ENCODE measurements at places on chromosomes 2 and 18. TPM values are rescaled to one million over a fixed set of nuclear protein-coding genes. Genes with fewer than 3 reads are reported as not detected.

DNA sequence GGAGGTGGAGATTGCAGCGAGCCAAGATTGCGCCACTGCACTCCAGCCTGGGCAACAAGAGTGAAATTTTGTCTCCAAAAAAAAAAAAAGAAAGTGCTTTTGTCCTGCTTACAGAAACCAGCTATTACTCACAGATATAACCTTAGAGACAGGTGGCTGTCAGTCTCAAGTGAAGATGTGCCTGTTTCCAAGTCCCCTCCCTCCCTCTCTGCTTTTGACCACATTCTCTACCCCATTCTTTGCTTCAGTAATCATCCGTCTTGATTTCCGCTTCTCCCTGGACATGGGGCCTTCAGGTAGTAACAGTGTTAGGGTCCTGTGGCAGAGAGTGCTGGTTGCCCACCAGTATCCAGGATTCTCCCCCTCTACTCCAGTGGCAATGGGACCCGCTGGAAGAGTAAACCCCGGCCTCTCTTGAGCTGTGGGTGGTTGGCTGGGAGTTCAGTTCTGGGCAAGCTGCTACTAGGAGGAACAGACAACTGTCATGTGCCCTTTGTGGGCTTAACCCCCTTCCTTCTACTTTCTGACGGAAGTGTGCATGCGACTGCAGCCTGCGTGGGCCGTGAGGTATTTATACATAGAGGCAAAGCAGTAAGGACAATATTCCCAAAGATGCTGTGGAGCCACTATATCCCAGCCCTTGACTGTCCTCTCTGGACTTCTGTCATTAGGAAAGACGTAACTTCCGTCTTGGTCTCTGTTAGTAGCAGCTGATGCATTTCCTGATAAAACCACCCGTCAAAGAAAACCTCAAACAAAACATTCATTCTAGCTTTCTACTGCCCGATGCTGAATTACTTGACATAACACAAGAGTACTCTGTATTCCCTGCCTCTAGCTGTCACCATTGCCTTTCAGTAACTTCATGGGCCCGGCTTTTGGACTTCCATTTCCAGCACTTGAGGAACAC, 17.8 kb downstream of the PDCL3 start:
- DNase-seq, result peak; percentile 38

DNA sequence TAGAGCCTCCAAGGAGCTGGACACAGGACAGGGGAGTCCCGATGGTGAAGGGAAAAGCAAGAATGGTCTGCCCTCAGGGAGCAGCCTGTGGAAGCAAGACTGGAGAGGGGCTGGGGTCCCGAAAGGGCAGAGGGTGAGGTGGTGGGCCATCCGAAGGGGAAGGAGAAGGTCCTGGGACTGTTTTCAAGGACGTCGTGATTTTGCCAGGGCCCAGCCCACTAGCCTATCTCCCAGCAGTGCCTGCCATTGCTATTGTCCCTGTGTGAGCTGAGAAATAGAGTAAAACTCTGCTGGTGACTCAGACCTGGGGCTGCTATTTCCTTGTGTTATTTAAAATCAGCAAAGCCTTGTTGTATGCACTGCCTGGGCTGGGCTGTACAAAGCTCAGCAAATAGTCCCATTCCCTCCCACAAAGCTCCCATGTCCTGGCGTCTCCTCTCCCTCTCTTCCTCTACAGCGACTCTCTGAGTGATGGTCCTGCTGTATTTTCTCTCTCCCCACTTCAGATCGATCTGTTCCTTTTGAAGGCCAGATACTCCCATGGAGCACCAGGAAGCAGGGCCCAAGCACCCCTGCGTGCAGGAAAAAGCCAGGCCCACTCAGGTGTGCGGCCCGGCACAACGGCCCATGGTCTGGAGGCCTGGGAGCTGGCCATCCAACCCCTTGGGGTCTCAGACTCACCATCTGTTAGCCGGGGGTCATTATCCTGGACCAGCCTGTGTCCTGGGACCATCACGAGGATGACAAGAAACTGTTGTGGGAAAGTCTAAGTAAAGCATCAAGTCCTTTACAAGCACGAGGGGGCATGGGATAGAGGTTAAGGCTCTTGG, 65.0 kb upstream of the OTOF start:
- no peak for DNase-seq

DNA sequence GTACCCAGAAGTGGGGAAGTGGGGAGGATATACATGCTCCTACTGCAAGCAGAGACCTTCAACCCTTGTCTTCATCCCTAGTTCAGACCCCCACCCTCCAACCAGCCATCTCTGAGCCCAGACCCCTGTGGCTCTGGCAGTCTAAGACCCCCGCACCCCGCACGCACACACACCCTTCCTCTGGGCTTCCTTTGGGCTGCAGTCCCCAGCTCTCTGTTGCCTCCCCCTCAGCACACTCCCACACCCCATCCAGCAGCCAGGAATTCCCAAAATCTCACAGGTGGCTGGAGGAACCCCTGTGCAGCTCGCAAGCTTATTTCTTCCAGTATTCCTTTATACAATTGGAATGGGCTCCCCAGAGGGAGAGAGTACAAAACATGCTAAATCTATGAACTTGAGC, 13.9 kb upstream of the GYPC start:
- DNase-seq, result no peak

DNA sequence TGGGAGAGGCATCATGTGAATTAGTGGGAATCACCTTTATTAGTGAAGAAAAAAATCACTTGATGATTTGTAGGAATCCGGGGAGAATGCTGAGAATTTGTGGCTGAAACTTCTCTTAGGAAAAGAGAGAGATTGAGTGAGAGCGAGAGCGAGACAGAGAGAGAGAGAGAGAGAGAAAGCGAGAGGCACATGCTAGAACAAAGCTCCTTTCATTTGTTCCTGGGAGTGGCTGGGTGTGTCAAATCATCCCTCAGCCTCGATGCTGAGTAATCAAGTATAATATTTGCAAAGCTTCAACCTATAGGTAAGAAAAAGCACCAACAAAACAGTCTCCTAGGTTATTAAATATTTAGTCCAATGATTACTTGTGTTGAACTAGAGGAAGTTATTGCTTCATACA, 4.4 kb upstream of the SERPINB5 start:
- no peak for DNase-seq

- no peak for DNase-seq
Observed at GRCh38 chr2:72682061-72682460, 143.8 kb downstream of the EXOC6B start.

- DNase-seq, result no peak
Observed at GRCh38 chr2:152075461-152076050, 23.3 kb downstream of the CACNB4 start.

- no peak for DNase-seq
Observed at GRCh38 chr2:2575181-2575577, 244.1 kb upstream of the MYT1L start.

GRCh38 chr2:239696559-239697207, 295.9 kb upstream of the HDAC4 start:
- DNase-seq, result peak; percentile 6

DNA sequence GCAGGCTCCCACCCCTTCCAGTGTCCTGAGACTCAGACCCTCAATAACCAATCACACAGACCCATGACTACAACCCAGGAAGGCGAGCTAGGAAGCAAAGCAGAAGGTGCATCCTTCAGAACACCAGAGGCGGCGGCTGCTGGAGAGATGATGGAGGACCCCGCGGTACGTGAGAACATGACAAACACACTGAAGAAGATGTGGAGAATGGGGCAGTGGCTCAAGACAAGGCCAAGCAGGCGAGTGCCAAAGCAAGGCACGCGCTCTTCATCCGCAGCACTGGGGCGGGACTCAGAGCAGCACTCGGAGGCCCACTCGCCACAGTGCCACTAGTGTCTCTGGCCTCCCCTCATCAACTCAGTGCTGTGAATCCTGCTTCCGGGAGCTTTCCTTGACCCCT, 13.7 kb downstream of the ERFE start:
- DNase-seq, result no peak

The G6PC2 gene
- total RNA-seq, result 1.1 TPM

The CFAP210 gene
- total RNA-seq, result 21.8 TPM

The NT5DC4 gene
- 2.9 TPM for total RNA-seq
